ENCODE measurements at places on chromosomes 11 and 22. TPM values are rescaled to one million over a fixed set of nuclear protein-coding genes. Genes with fewer than 3 reads are reported as not detected.

Gene APOL4
- total RNA-seq = 5.8 TPM

Gene LRRC32
- 15.6 TPM for total RNA-seq

Gene WBP2NL
- total RNA-seq = 5.1 TPM

Gene ARRB1
- 15.7 TPM for total RNA-seq

GRCh38 chr11:93984196-93984567 lies 37.0 kb upstream of the HEPHL1 start:
- no peak for DNase-seq

DNA sequence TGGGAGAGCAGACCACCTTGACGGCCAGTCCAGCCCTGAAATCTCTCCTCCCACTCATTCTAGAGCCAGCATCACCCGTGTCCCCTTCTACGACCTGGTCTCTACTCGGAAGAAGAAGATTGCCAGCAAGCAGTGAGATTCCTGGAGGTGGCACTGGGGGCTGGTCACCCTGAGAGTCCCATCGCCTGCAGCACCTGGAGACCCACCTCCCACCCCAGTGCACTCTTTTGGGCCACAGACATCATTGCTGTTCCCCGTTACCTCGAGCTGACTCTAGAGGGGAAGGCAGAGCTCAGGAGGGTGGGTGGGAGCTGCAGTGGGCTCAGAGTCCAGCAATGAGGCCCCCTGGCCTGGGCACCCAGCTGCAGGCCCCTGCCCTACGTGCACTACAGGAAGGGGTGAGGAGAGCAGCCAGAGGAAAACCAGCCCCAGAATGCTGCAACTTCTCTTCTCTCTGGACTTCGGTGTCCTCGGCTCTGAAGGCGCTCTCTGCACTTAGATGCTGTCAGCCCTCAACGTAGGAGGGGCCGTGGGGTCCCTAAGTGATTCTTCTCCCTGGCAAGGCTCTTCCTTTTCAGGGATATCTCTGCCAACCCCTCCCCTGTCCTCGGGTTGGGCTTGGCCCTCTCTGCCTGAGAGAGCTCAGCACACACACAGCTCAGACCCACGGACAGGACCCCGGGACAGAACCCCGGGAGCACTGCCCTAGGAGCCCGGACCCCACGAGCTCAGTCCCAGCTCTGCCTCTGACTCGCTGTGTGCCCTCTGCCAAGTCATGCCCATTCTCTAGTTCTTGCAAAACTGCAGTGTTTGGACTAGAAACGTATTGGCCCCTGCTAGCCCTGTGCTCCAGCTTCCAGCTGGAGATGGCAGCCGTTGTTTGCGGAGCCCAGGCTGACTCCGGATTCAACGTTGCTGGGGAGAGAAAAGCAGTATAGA lies 31.3 kb downstream of the CYTH4 start:
- no peak for DNase-seq

GRCh38 chr11:9689721-9690120 lies 25.8 kb downstream of the SWAP70 start:
- no peak for DNase-seq

DNA sequence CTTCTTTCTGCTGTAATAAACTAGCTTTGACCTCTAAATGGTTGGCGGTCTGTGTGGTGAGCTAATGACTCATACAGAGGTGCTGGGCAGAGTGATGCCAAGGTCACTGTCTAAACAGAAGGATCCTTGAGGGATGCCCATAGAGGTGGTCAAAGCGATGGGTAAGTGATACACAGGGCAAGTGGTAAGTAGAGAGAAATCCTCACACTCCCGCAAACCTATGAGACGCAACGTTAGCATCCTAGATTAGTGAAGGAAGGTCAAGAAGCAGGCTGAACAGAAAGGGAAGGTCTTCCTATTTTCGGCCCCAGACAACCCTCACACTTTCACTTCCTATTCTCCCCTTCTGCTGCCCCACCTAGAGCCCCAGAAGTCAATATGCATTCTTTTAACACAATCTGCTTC lies 65.6 kb upstream of the SESN3 start:
- DNase-seq = no peak

GRCh38 chr11:68767672-68768071 lies 16.4 kb upstream of the TESMIN start:
- DNase-seq = no peak
